ENCODE measurements at places on chromosomes 13 and 19.

DNA sequence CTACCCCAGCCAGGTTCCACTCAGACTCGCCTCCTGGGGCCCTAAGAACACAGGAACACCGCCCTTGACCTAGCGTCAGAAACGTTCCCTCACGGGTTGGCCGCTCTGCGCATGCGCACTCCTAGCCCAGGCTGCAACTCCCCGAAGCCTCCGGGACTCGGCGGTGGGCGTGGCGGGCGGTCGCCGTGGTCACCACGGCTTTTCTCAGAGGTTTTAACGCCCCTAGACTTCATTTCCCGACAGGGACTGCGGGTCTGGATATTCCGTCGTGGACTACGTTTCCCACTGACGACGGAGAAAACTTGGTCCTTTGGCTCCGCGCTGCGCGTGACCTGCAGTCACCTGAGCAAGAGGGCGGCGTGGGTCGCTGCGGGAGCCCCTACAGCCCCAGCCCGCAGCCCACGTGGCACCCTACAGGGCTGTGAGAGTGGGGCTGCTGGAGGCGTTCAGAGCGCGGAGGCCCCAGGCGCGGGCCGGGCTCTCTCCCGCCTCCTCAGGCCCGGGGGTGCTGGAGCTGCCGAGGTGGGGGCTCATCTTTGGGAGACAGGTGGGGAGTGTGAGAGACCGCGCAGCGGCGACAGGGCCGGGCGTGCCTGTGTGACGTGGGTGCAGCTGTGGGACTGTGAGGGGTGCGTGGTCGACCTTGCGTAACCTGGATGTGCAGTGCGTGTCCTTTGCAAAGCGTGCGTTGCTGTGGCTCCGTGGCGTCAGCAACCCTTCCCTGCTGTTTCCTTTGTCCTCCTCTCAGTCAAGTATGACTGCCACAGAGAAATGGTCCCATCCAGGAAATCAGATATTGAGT lies 38.0 kb upstream of the ZNF573 start:
- peak; percentile 49 for DNase-seq

DNA sequence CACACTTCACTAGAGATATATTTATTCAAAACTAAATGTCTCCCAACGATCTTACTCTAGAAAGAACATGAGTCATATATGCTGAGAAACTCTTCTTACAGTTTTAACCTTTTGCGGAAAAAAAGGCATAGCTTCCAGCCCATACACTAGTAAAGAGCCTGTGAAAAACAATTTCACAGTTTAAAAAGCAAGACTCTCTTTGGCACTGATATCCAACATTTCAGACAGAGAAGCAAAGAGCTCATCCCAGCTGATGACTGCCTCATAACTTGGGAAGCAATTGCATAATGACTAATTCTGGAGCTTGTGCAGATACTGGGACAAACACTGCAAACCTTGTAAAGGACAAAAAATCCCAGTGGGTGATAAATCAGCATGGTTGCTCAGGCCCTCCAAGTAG lies 88.0 kb downstream of the ENOX1 start:
- DNase-seq = no peak

DNA sequence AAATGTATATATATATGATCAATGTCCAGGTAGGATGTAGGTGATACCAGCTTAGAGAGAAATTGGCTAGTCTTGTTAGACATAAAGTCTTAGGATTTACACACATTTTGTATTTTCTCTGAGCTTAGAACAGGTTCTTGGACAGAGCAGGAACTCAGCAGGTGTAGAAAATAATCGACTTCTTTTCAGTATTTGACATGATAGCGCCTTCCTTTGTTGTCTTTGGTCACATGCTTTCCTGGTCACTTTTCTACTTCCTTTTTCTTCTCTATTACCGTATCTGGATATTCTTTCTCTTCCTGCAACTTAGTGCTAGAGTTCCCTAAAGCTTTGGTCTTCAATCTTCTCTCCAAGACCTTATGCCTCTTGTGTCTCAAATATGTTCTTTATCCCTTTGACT lies 107.4 kb downstream of the LRCH1 start:
- no peak for DNase-seq

GRCh38 chr13:105165449-105166125 lies 1369.9 kb downstream of the EFNB2 start:
- DNase-seq = no peak

GRCh38 chr13:98542568-98543377 lies 34.1 kb downstream of the STK24 start:
- no peak for DNase-seq

Measured in stimulated activated CD4-positive, alpha-beta T cell treated with anti-CD3 and anti-CD28 coated beads, Interleukin-2, amount 100 ng/mL, for 24 hours (primary cell).